ENCODE measurements at places on chromosomes 7 and 10. TPM values are rescaled to one million over a fixed set of nuclear protein-coding genes. Genes with fewer than 3 reads are reported as not detected.
A peak's percentile ranks its signal among the peaks of the same experiment; 100 is the strongest.

DNA sequence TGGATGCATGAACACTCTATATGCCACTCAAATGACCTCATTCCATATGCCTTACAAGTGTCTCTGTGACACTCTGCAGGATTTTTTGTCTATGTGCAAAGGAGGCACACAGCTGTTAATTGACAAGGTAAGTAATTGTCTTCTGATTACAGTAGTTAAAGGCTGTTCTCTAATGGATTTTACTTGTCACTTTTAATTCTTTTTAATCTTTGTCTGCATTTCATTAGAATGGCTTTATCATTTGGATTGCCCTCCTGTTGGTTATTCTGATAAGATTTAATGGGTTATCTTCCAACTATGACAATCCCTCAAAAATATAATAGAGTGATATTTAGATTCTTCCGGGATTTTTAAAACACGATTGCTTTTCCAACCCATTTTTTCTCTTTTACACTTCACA lies 290.0 kb upstream of the TEX47 start:
- no peaks in the 10 kb centered on the region for H3K4me1 ChIP-seq
- no peak overlapping the region for H3K4me3 ChIP-seq
- H3K27me3 ChIP-seq: no peaks in the 10 kb centered on the region
- no peaks in the 10 kb centered on the region for H3K36me3 ChIP-seq
- no peak overlapping the region for H3K27ac ChIP-seq
- no peak for DNase-seq

- H3K27ac ChIP-seq: no peak overlapping the region
- no peak overlapping the region for H3K4me3 ChIP-seq
- no peaks in the 10 kb centered on the region for H3K36me3 ChIP-seq
- no peaks in the 10 kb centered on the region for H3K27me3 ChIP-seq
- no peaks in the 10 kb centered on the region for H3K4me1 ChIP-seq
These were observed 550.2 kb downstream of the GALNT17 start for GRCh38 chr7:71682181-71682580.

- H3K4me3 ChIP-seq: no peak overlapping the region
- H3K36me3 ChIP-seq: no peaks in the 10 kb centered on the region
- peaks cover under 1% of the 10 kb centered on the region for H3K4me1 ChIP-seq
- DNase-seq: no peak
These were observed 55.1 kb downstream of the IFIT5 start for GRCh38 chr10:89469517-89469916.

- no peaks in the 10 kb centered on the region for H3K4me1 ChIP-seq
- H3K27ac ChIP-seq: no peak overlapping the region
- H3K36me3 ChIP-seq: peaks cover 12% of the 10 kb centered on the region
- no peak overlapping the region for H3K4me3 ChIP-seq
- no peaks in the 10 kb centered on the region for H3K27me3 ChIP-seq
- DNase-seq: peak; percentile 27
These were observed 47.3 kb upstream of the INSYN2A start for GRCh38 chr10:127243490-127244272.

GRCh38 chr7:89458114-89458513 lies 662.6 kb upstream of the TEX47 start:
- no peaks in the 10 kb centered on the region for H3K27me3 ChIP-seq
- H3K4me3 ChIP-seq: no peak overlapping the region
- H3K36me3 ChIP-seq: no peaks in the 10 kb centered on the region
- H3K27ac ChIP-seq: no peak overlapping the region
- no peak for DNase-seq

DNA sequence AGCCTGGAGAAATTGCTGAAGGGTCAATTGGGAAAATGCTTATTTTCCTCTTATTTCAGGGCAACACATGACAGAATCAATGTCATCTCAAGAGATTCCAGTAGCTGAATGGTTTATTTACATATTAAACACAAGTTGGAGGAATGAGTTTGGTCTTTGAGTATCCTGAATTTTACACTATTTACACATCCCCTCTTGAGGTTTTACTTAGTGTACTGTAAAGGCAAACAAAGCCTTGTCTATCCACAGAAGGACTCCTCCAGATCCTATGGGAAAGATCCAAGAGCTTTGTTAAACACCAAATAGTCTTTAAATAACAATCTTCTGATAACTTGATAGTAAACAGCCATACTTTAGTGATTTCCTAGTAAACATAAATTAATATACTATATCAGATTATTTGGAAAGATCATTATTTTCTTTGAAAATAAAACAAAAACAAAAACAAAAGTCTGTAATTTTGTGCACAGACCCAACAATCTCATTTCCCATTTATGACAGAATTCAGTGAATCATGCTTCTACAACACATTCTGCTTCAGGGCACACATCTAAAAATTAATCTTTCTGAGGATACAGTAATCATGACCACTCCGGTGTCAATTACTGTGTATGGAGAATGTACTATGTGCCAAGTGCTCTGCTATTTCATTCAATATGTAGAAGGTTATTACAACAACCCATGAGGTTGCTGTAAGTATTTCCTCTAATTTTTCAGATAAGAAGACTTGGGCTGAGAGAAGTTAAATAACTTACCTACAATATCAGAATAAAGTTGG lies 575.0 kb upstream of the LRRTM3 start:
- no peaks in the 10 kb centered on the region for H3K27me3 ChIP-seq
- H3K4me1 ChIP-seq: no peaks in the 10 kb centered on the region
- H3K27ac ChIP-seq: no peak overlapping the region

GRCh38 chr7:64849250-64849923 lies 53.7 kb upstream of the ZNF273 start:
- H3K4me1 ChIP-seq: no peaks in the 10 kb centered on the region
- H3K36me3 ChIP-seq: no peaks in the 10 kb centered on the region
- no peaks in the 10 kb centered on the region for H3K27me3 ChIP-seq
- no peak overlapping the region for H3K4me3 ChIP-seq
- no peak for DNase-seq

The HMX2 gene
- not detected for total RNA-seq

The ABCF2 gene
- 33.0 TPM for total RNA-seq

The CPED1 gene
- 40.6 TPM for total RNA-seq

The UNCX gene
- total RNA-seq: not detected

The MBL2 gene
- total RNA-seq: not detected

The SPDYE9 gene
- not detected for total RNA-seq

The FAM13C gene
- total RNA-seq: 8.3 TPM
